ENCODE measurements at places on chromosomes 5 and 9.

DNA sequence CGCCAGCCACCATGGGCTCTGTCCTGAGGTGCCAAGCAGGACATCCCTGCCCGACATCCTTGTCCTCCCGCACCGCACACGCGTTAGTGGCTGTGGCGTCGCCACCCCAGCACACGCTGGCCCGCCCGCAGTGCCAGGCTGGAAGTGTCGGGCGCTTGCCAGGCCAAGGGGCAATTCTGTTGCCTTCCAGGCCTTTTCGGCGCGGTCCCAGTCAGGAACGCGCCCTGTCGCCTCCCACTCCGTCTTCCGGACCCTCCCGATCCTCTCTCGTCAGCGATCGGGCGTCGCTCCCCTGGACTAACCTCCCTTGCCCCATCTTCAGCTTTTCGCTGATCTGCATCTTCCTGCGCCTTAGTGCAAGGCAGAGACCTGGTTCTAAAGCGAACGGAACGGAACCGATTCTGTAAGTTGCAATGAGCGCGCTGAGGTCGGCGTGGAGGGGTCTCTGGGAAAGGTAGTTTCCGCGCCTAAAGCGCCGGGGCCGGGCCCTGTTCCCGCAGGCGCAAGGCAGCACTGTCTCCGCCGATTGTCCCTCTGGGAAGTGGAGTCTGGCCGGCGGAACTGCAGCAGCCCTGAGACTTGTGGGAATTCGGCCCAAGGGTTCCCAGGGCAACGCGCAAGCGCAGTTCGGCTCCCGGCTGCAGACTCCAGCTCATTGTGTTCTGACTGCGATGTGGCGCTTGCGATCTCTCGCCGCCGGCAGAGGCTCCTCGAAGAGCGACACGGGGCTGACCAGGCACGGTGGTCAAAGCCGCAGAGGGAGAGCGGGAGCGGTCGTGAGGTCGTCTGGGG lies at the start of gene ZNF454:
ZNF454 (plus strand) TSS at position 630 of the 792 bp plus-strand sequence. CDS start 1,594 bp downstream, outside the sequence.
- H3K4me3 ChIP-seq, result peak within 1 kb of the TSS; percentile 35
- H3K36me3 ChIP-seq, result peaks cover under 1% of the 10 kb centered on the region
- no peaks in the 10 kb centered on the region for H3K4me1 ChIP-seq
- no peak within 1 kb of the TSS for H3K27ac ChIP-seq

DNA sequence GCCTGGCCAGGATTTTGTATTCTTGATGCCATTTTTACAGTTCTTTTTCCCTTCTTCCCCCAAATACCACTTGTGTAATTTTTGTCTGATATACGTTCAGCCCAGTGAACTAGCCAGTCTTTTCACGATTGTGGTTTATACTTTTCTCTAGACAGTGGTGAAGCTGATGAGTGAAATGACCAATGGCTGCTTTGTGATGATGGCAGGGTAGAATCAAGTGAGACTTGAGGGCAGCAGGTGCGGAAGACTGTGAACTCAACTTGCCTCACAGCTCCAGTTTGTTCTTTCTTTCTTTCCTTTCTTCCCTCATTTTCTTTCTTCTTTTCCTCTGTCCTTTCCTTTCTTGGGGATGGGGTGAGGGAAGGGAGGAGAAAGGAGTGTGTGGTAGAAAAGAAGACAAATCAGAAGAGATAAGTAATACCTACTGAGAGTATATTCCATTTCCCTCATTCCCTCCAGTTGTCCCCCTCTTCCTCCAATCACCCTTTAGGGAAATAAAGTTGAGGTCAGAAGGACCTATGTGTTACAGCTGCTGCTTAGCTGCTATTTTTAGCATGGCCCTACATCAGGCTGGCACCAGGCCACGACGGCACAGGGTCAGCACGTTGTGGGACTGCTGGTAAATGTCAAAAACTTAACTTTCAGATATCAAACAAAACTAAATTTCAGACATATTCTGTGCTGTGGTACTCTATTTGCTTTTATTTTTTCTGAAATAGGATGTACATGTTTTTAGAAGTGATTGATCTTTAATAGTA lies 12.3 kb downstream of the ZSWIM6 start:
- H3K27me3 ChIP-seq, result no peaks in the 10 kb centered on the region
- no peaks in the 10 kb centered on the region for H3K36me3 ChIP-seq
- no peak overlapping the region for H3K27ac ChIP-seq
- no peak for DNase-seq
- H3K4me3 ChIP-seq, result no peak overlapping the region
- peaks cover 11% of the 10 kb centered on the region for H3K4me1 ChIP-seq

- no peaks in the 10 kb centered on the region for H3K27me3 ChIP-seq
- DNase-seq, result peak; percentile 84
- H3K4me1 ChIP-seq, result peaks cover 2% of the 10 kb centered on the region
- H3K36me3 ChIP-seq, result no peaks in the 10 kb centered on the region
Measured at GRCh38 chr5:150215979-150216944, 26.4 kb downstream of the SLC6A7 start.

GRCh38 chr5:140965905-140966292 lies 377 bp upstream of the PCDHAC2 start:
- no peak overlapping the region for H3K4me3 ChIP-seq
- no peaks in the 10 kb centered on the region for H3K4me1 ChIP-seq
- no peaks in the 10 kb centered on the region for H3K36me3 ChIP-seq
- peak overlapping the region; percentile 38 for H3K27ac ChIP-seq
- no peak for DNase-seq
- H3K27me3 ChIP-seq, result no peaks in the 10 kb centered on the region

- H3K27me3 ChIP-seq, result no peaks in the 10 kb centered on the region
- no peaks in the 10 kb centered on the region for H3K36me3 ChIP-seq
- no peak overlapping the region for H3K4me3 ChIP-seq
Measured at GRCh38 chr5:51960617-51961121, 577.4 kb downstream of the ISL1 start.

GRCh38 chr9:124329206-124329792 lies 71.5 kb downstream of the NEK6 start:
- no peak for DNase-seq
- no peak overlapping the region for H3K4me3 ChIP-seq
- no peak overlapping the region for H3K27ac ChIP-seq
- H3K36me3 ChIP-seq, result no peaks in the 10 kb centered on the region

GRCh38 chr9:136669791-136670464 lies 7.2 kb downstream of the EGFL7 start:
- peaks cover 46% of the 10 kb centered on the region for H3K4me1 ChIP-seq
- no peak overlapping the region for H3K27ac ChIP-seq
- no peak for DNase-seq
- no peak overlapping the region for H3K4me3 ChIP-seq

GRCh38 chr9:133774799-133775198 lies 36.6 kb upstream of the SARDH start:
- H3K4me1 ChIP-seq, result no peaks in the 10 kb centered on the region
- H3K27me3 ChIP-seq, result no peaks in the 10 kb centered on the region
- no peak overlapping the region for H3K4me3 ChIP-seq
- H3K27ac ChIP-seq, result no peak overlapping the region
- H3K36me3 ChIP-seq, result peaks cover 93% of the 10 kb centered on the region

- DNase-seq, result no peak
- H3K36me3 ChIP-seq, result no peaks in the 10 kb centered on the region
- no peaks in the 10 kb centered on the region for H3K27me3 ChIP-seq
- H3K4me3 ChIP-seq, result no peak overlapping the region
- H3K4me1 ChIP-seq, result no peaks in the 10 kb centered on the region
Measured at GRCh38 chr5:169547508-169547907, 36.1 kb upstream of the SPDL1 start.

GRCh38 chr5:42522783-42523182 lies 99.5 kb downstream of the GHR start:
- H3K4me1 ChIP-seq, result no peaks in the 10 kb centered on the region
- no peak for DNase-seq
- no peak overlapping the region for H3K4me3 ChIP-seq
- H3K27ac ChIP-seq, result no peak overlapping the region

DNA sequence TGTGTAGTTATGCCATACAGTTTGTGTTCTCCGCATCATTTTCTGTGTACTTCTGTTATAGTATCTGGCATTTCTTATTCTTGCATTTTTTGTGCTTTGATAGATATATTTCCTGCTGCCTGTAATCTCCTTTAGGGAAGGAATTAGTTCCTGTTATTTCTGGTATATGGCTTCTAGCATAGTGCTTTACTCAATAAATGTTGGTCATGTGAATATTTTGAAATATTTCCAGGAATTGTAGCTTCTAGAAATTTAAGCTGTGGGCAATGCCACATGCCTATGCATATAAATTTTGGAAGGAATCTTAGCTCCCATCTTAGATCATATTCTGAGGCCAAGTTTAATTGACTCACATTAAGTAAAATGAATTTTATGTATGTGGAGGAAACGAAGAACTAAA lies 11.5 kb upstream of the PRRC1 start:
- H3K36me3 ChIP-seq, result no peaks in the 10 kb centered on the region
- no peak for DNase-seq
- no peak overlapping the region for H3K27ac ChIP-seq
- H3K27me3 ChIP-seq, result no peaks in the 10 kb centered on the region
- no peak overlapping the region for H3K4me3 ChIP-seq
- no peaks in the 10 kb centered on the region for H3K4me1 ChIP-seq

DNA sequence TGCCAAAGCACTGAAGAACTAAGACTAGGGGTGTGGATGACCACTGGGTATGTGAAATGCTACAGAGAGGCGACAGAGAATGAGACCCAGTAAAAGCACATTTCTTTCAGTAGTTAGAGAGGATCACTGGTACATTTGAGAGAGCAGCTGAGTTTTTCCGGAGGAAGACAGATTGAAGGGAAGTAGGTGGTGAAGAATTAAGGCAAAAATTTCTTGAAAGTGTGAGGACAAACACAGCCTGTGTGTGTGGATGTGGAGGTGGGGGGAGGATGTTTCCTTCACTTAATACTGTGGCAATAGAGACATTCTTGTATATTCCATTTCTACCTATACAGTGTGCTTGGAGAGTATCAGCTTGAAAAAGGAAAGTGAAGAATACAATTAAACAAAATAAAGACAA lies 871.2 kb upstream of the DMAC1 start:
- no peak for DNase-seq
- H3K27me3 ChIP-seq, result no peaks in the 10 kb centered on the region
- no peaks in the 10 kb centered on the region for H3K4me1 ChIP-seq
- no peak overlapping the region for H3K4me3 ChIP-seq
- no peak overlapping the region for H3K27ac ChIP-seq
- no peaks in the 10 kb centered on the region for H3K36me3 ChIP-seq

DNA sequence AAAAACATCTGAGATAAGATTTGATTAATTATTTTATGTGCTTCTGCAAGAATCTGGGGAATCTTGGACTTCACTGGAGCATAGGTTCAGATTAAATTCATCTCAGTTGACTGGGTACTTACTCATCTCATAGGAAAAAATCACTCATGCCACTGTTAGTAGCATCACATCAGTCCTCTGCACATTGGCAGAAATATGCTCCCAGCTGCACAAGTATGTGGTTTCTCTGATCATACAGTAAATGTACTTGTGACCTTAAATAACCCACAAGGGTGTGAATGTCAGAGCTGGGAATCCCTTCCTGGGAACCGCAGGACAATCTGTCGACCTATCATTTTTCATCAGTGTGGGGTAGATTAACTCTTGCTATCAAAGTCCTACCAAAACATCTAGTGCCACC lies 203.7 kb upstream of the SLC24A2 start:
- no peak for DNase-seq
- no peaks in the 10 kb centered on the region for H3K27me3 ChIP-seq
- H3K36me3 ChIP-seq, result no peaks in the 10 kb centered on the region

- no peak overlapping the region for H3K4me3 ChIP-seq
- H3K36me3 ChIP-seq, result no peaks in the 10 kb centered on the region
- no peaks in the 10 kb centered on the region for H3K4me1 ChIP-seq
- no peaks in the 10 kb centered on the region for H3K27me3 ChIP-seq
Measured at GRCh38 chr5:133861161-133861737, 107.2 kb downstream of the C5orf15 start.

GRCh38 chr9:2742214-2742613 lies 24.9 kb downstream of the KCNV2 start:
- H3K36me3 ChIP-seq, result peaks cover 3% of the 10 kb centered on the region
- DNase-seq, result no peak
- no peak overlapping the region for H3K4me3 ChIP-seq

DNA sequence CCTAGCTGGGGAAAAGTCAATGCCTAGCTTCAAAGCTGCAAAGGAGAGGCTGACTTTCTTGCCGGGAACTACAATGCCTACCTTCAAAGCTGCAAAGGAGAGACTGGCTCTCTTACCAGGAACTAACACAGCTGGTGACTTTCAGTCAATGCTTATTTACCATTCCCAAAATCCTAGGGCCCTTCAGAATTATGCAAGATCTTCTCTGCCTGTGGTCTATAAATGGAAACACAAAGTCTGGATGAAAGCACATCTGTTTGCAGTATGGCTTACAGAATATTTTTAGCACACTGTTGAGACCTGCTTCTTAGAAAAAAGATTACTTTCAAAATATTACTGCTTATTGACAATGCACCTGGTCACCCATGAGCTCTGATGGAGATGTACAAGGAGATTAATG lies 259.4 kb downstream of the PLK2 start:
- no peaks in the 10 kb centered on the region for H3K27me3 ChIP-seq
- H3K4me3 ChIP-seq, result no peak overlapping the region
- H3K4me1 ChIP-seq, result no peaks in the 10 kb centered on the region
- DNase-seq, result no peak

DNA sequence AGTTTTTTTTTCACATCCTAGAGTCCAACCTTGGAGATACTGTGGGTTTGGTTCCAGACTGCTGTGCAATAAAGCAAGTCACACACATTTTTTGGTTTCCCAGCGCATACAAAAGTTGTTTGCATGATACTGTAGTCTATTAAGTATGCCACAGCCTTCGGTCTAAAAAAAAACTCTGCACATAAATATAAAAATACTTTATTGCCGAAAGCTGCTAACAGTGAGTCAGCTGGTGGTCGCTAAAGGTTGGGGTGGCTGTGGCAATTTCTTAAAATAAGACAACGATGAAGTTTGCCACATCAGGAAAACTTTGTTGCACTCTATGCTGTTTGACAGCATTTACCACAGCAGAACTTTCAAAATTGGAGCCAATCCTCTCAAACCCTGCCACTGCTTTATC lies 37.4 kb downstream of the UBQLN1 start:
- H3K4me1 ChIP-seq, result no peaks in the 10 kb centered on the region
- no peak for DNase-seq
- H3K36me3 ChIP-seq, result peaks cover 13% of the 10 kb centered on the region
- no peaks in the 10 kb centered on the region for H3K27me3 ChIP-seq
- H3K27ac ChIP-seq, result no peak overlapping the region
- H3K4me3 ChIP-seq, result no peak overlapping the region

DNA sequence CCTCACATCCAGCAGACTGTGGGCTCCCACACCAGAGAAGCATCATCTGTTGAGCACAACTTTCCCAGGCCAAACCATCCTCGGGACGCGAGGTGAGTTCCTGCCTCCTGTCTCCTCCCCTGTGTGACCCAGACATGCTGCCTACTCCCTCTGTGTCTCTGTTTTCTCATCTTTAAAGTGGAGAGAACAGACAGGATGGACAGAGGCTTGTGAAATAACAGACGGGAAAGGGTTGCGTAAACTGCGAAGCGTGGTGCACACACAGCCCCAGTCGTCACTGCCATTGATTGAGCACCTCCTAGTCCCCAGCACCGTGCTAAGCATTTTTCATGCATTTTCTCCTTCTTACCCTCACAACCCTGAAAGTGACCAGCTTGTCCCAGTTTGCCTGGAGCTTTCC lies 52.1 kb upstream of the LMX1B start:
- no peak for DNase-seq
- H3K27me3 ChIP-seq, result peaks cover 3% of the 10 kb centered on the region
- H3K36me3 ChIP-seq, result no peaks in the 10 kb centered on the region
- H3K27ac ChIP-seq, result no peak overlapping the region
- H3K4me3 ChIP-seq, result no peak overlapping the region

GRCh38 chr5:32848681-32849080 lies 137.6 kb downstream of the NPR3 start:
- no peaks in the 10 kb centered on the region for H3K4me1 ChIP-seq
- no peak overlapping the region for H3K4me3 ChIP-seq
- no peaks in the 10 kb centered on the region for H3K36me3 ChIP-seq
- H3K27me3 ChIP-seq, result no peaks in the 10 kb centered on the region
- DNase-seq, result no peak

Data from small intestine (tissue), 16 donors.